ENCODE measurements at places on chromosomes 7 and 10. TPM values are rescaled to one million over a fixed set of nuclear protein-coding genes. Genes with fewer than 3 reads are reported as not detected.
A peak's percentile ranks its signal among the peaks of the same experiment; 100 is the strongest.

The MEOX2 gene
- not detected for polyA plus RNA-seq

The INSIG1 gene
- polyA plus RNA-seq, result 69.7 TPM

DNA sequence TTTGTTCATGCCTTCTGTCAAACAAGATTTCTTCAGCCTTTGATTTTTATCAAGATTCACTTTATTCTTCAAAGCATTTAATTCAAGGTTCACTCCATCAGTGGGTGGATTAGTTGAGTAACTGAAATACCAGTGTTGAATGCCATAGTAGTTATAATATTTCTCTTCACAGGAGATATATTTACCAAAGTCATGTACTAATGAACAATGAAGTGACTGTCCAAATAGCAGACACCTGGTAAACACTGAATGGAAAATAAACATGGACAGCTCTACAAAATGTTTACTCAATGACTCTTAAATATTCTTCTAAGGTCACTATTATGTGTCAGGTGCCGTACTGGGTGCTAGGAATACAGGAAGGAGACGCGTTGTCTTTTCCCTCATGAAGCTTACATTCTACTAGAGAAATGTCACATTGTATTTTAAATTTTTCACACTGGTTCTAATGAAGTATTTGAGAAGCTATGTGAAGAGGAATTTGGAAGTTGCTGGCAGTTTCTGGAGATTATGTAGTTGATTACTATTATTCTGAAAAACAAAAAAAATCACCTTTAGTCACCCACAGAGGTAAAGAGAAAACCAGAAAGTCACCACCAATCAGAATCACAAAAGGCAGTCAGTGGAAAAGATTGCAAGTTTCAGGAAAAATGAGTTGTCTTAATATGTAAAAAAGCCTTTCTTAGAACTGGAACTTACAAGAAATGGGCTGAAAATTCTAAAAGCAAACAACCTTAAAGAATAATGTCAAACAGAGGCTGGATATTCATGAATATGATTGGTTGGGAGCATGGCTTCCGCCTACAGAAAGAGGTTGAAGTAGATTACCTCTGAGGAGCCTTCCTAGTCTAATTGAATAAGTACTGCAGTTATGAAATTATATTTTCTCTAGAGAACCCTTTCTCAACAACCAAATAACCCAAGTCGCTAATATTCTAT, 84.5 kb downstream of the RTKN2 start:
- no peak overlapping the region for H3K27ac ChIP-seq
- H3K4me3 ChIP-seq, result no peak overlapping the region
- DNase-seq, result no peak

DNA sequence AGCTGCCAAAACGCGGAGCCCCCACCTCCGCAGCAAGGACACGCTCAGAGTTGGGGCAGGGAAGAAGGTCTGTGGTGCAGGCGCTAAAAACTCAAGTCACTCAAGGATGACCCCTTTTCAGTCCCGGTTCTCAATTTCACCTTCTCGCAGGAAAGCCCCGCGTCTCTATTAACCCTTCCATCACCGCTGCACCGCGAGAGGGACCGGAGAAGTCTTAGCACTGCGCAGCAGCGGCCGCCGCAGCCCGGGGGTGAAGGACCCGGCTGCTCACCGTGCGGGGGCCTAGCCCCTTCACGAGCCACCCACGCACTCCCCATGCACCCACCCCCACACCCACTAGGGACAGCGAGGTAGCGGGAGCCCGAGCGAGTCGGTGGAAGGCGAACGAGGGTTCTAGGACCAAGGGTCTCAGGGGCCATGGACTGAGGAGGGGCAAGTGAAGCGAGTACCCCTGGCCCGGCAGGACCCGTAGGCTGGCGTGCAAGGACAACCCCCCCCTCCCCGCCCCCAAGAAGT, 162.9 kb downstream of the SH3PXD2A start:
- H3K27me3 ChIP-seq, result no peaks in the 10 kb centered on the region
- H3K4me1 ChIP-seq, result peaks cover 28% of the 10 kb centered on the region
- peak overlapping the region; percentile 85 for H3K4me3 ChIP-seq
- H3K36me3 ChIP-seq, result no peaks in the 10 kb centered on the region
- peak; percentile 73 for DNase-seq

The COL1A2 gene
- not detected for polyA plus RNA-seq

The LIMK1 gene
- 12.0 TPM for polyA plus RNA-seq

The OR2A42 gene
- not detected for polyA plus RNA-seq

DNA sequence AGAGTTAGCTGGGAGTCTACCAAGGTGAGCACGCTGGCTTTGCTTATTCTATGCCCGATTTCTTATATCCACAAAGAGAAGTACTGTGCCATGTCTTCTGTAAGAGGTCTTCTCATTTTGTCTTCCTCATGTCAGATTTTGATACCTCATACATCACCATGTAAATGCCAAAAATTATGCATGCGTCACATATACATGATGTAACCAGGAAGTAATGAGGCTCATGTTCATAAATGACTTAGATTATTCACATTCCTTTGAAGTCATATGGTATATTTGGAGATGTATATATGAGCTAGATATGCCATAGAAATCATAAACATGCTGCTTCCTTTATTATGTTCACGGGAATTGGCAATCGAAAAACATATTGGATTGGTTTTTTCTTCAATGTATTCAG, 97.7 kb upstream of the CELF2 start:
- no peak overlapping the region for H3K4me3 ChIP-seq
- H3K36me3 ChIP-seq, result no peaks in the 10 kb centered on the region
- no peak for DNase-seq

The CRYGN gene
- not detected for polyA plus RNA-seq

The RABGEF1 gene
- 56.8 TPM for polyA plus RNA-seq

GRCh38 chr7:99244939-99245338, 27.7 kb upstream of the MYH16 start:
- H3K36me3 ChIP-seq, result no peaks in the 10 kb centered on the region
- no peak overlapping the region for H3K4me3 ChIP-seq
- H3K4me1 ChIP-seq, result no peaks in the 10 kb centered on the region
- DNase-seq, result no peak
- no peak overlapping the region for H3K27ac ChIP-seq

The ZNF736 gene
- polyA plus RNA-seq, result 6.9 TPM

DNA sequence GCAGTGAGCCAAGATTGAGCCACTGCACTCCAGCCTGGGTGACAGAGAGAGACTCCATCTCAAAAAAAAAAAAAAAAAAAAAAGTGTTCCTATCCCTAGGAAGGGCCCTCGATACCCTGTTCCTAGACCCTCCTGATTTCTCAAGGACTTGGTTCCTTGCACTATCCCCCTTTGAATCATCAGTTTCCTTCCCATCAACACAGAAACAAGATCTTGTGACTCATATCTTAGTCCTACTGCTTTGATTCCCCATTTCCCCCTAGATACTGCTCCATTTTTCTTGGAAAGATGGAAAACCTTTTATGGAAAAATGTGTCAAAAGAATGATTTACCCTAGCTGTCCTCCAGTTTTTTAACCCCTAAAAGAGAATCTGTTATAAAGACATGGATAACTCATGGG, 1.7 kb upstream of the ZNF862 start:
- no peak overlapping the region for H3K4me3 ChIP-seq
- no peak overlapping the region for H3K27ac ChIP-seq
- H3K36me3 ChIP-seq, result no peaks in the 10 kb centered on the region
- peaks cover 34% of the 10 kb centered on the region for H3K27me3 ChIP-seq
- no peak for DNase-seq
- H3K4me1 ChIP-seq, result peaks cover 30% of the 10 kb centered on the region

The OR2A12 gene
- polyA plus RNA-seq, result not detected

DNA sequence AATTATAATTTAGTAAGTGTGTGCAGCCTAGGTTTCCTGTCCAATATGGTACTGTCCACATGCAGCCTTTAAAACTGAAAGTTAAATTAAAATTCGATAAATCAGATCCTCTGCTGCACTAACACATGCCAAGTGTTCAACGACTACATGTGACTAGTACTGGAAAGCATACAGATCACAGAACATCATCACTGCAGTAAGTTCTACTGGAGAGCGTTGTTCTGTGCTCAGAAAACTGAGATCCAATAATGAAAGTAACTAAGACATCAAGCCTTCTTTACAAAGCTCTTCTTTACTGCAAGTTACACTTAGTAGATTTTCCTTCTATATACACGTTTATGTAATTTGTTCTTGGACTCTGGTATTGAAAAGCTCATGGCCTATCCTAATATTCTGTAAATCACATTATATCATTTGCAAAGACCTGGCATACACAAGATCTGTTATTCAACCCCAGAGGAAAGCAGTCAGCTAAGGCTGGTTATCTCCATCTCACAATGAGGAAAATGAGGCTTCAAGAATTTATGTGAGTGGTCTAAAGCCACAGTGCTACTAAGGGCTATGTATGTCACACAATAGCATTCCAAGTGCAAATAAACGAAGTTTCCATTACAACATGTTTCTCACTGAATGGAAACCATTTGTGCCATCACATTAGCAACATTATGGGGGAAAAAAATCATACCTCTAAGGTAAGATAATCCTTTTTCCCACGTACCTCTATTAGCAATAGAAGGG, 77.6 kb downstream of the VPS41 start:
- peaks cover 9% of the 10 kb centered on the region for H3K36me3 ChIP-seq
- no peak overlapping the region for H3K4me3 ChIP-seq
- H3K27me3 ChIP-seq, result no peaks in the 10 kb centered on the region

- H3K36me3 ChIP-seq, result no peaks in the 10 kb centered on the region
- H3K27ac ChIP-seq, result no peak overlapping the region
- no peaks in the 10 kb centered on the region for H3K4me1 ChIP-seq
Observed at GRCh38 chr10:126854726-126855495, 50.3 kb upstream of the DOCK1 start.

DNA sequence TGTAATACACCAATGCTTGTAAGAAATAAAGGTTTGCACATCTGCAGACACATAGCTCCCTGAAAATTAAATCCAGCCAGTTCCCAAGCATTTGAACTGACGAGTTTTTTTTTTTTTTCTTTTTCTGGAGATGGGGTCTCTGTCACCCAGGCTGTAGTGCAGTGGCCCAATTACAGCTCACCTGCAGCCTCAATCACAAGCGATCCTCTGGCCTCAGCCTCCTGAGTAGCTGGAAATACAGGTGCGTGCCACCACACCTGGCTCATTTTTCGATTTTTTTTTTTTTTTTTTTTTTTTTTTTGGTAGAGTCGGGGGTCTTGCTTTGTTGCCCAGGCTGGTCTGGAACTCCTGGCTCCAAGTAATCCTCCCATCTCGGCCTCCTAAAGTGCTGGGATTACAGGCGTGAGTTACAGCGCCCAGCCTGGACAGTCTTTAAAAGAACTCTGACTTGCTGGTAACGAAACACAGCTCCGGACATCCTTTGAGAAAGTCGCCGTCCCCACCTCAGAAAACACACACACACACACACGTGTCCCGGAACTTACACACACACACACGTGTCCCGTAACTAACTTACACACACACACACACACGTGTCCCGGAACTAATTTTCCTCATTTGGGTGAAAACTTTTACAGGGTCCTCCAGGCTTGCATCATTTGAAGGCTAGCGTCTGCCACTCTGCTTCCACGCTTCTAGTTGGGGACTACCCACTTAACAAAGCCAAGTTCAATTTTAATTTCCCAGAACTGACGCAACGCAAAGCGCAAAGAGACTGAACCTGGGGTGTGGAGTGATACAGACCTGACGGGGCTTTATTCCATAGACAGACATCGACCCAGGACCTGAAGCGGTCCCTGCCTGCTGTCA, 18.6 kb downstream of the OCM2 start:
- peaks cover 6% of the 10 kb centered on the region for H3K27me3 ChIP-seq
- H3K4me1 ChIP-seq, result peaks cover 24% of the 10 kb centered on the region
- peaks cover 4% of the 10 kb centered on the region for H3K36me3 ChIP-seq
- H3K4me3 ChIP-seq, result peak overlapping the region; percentile 96

GRCh38 chr7:142188846-142189245, 69.0 kb downstream of the PRSS58 start:
- DNase-seq, result no peak
- no peaks in the 10 kb centered on the region for H3K4me1 ChIP-seq
- H3K27me3 ChIP-seq, result peaks cover 10% of the 10 kb centered on the region
- no peaks in the 10 kb centered on the region for H3K36me3 ChIP-seq
- H3K27ac ChIP-seq, result no peak overlapping the region

- no peaks in the 10 kb centered on the region for H3K4me1 ChIP-seq
- no peak for DNase-seq
- H3K36me3 ChIP-seq, result no peaks in the 10 kb centered on the region
- no peak overlapping the region for H3K4me3 ChIP-seq
Observed at GRCh38 chr10:9205558-9205957, 1151.1 kb downstream of the GATA3 start.

The FXYD4 gene
- polyA plus RNA-seq, result not detected

The PANK1 gene
- 0.78 TPM for polyA plus RNA-seq

The LRRC18 gene
- polyA plus RNA-seq, result 0.92 TPM

The IPMK gene
- polyA plus RNA-seq, result 3.0 TPM

The SP4 gene
- polyA plus RNA-seq, result 14.3 TPM

The HOXA2 gene
- polyA plus RNA-seq, result not detected

- H3K4me1 ChIP-seq, result peaks cover 24% of the 10 kb centered on the region
- peak within 1 kb of the TSS; percentile 99 for H3K27ac ChIP-seq
- H3K27me3 ChIP-seq, result no peaks in the 10 kb centered on the region
- DNase-seq, result peak; percentile 98
- H3K36me3 ChIP-seq, result no peaks in the 10 kb centered on the region
Observed at GRCh38 chr7:87876040-87876868, at the start of the genes DBF4 and SLC25A40. Gene DBF4 (plus strand): TSS chr7:87876493. CDS start chr7:87876733, 240 bp downstream. Gene SLC25A40 (minus strand): TSS chr7:87876360. CDS start chr7:87858727, 17,633 bp downstream.

The ASB15 gene
- polyA plus RNA-seq, result not detected

DNA sequence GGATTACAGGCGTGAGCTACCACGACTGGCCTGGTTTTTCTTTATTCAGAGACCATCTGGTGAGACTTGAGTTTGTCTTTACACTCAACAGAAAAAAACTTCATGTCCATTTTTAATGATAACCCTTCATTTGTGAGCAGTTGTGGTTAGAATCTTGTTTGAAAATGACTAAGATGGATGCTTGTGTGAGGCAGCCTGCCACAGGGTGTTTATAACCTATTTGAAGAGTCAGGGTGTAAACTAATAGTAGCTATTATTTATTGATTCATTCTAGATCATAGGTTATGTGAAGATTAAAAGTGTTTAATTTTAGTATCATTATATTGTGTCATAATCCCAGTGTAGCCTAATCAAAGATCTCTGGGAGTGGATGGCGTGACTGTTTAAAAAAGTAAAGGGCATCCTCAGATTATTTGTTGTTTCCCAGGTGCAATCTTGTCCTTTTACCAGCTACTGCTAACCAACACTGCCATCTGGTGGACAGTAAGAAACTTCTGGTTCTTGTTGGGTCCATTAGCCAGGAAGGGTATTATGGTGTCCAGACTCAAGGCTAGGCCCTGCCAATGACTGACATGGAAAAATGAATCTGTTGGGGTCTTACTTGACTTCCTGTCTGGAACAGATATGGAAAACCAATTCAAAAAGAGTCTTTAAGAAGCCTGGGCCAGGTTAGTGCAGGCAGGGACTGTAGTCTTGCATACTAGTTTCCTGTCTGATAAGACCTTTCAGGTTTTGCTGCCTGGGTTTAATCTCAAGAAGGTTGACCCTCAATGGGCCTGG, 24.9 kb downstream of the NRBF2 start:
- DNase-seq, result peak; percentile 54
- no peak overlapping the region for H3K4me3 ChIP-seq
- peaks cover 12% of the 10 kb centered on the region for H3K4me1 ChIP-seq
- H3K27me3 ChIP-seq, result no peaks in the 10 kb centered on the region
- peak overlapping the region; percentile 78 for H3K27ac ChIP-seq
- peaks cover 16% of the 10 kb centered on the region for H3K36me3 ChIP-seq

- H3K27ac ChIP-seq, result no peak overlapping the region
- no peaks in the 10 kb centered on the region for H3K36me3 ChIP-seq
- no peaks in the 10 kb centered on the region for H3K4me1 ChIP-seq
- no peak overlapping the region for H3K4me3 ChIP-seq
- no peak for DNase-seq
Observed at GRCh38 chr10:104835422-104835821, 194.3 kb downstream of the SORCS3 start.

Measured in naive B cell (primary cell).